ENCODE measurements at places on chromosomes 6 and 20.

- no peak for DNase-seq
These were observed 86.3 kb upstream of the CARMIL1 start for GRCh38 chr6:25192590-25193459.

GRCh38 chr20:58077282-58077681 is 151.2 kb downstream of the ANKRD60 start:
- DNase-seq = no peak

DNA sequence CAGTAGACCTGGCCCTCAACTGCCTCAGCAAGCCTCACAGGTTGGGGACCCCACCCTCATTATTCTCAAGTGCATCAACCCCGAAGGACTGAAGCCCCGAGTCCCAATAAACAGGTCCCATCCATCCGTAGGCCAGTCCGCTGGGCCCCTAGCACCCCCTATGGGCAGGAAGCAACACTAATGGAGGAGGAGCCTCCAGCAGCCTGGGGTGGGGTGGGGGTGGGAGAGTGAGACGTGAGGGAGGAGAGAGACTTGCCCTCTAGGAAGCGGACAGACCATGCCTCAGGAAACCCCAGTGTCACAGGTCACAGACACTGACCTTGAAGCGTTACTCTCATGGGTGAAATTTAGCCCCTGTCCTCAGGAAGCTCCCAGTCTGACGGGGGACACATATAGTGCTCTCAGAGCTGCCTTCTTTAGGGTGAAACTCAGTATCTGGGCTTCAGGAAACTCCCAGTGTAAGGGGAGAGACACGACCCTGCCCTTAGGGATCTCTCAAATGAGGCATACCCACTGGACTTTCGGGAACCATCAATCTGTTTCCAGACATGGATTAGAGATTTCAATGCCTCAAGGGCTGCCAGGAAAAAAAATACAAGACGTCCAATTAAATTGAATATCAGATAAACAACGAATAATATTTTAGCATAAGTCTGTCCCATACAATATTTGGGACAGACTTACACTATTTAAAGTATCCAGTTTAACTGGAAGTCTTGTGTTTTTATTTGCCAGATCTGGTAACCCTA is 125.8 kb downstream of the MRPL14 start:
- DNase-seq = peak; percentile 28

DNA sequence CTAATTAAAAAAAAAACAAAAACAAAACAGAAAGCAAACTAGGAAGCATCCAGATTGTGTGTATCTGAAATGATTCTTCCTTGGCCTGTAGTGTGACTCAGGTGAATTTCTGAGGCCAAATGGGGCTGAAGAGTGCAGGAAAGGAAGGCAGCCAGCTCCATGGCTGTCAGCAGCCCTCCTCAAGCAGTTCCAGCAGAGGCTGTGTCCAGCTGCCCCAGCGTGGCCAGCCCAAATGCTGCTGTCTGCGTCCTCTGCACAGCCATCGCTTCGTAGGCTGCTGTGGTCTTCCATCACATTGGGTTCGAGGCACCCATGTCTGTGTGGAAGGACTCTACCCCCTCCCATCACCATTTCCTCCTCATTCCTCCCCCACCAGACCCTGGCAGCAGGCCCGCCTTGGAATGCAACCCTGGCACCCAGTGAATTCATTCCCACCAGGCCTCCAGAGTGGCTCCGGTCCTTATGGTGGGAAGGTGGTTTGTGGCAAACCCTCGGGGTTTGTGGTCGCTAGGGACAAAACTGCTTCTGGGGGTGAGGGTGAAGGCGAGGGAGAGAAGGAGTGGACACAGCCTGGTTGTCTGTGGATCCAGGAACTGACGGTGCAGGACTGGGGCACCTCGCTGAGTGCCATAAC is 81.5 kb downstream of the MYLK4 start:
- no peak for DNase-seq

DNA sequence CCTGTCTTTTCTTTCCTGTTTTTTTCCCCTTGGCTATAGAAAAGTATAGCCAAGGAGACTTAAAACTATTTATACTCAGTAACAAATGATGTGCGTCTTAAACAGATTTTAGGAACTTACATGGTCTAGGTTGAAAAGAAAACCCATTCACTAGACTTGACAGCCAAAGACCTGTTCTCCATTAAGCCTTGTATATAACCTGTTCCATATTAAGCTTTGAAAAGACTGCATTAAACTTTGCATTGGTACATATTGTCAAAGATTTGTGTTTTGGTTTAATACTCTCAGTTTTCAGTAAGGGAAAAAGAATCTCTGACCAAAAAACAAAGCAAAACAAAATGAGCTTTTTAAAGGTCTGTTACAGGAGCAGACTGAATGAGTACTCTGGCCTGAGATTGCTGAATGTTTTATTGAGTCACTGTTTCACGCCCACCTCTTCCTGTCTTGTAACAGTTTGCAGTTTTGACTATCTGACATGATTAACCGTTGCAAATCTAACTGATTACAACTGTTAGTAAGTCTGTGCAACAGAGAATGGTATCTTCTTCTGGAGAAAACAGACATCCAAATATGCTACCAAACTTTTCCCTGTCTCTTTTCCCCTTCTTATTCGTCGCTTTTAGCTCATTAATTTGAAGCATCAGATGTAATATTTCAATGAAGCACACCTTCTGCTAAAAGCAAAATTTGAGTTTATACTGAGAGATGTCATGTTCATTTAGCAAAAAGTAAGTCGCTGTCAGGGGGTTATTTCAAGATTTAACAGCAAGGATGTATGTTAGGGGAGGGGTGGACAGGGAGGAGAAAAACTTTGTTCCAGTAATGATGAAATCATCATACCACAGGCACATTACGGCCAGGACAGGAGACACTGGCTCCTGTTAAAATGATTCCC is 59.1 kb upstream of the SUPT3H start:
- no peak for DNase-seq

DNA sequence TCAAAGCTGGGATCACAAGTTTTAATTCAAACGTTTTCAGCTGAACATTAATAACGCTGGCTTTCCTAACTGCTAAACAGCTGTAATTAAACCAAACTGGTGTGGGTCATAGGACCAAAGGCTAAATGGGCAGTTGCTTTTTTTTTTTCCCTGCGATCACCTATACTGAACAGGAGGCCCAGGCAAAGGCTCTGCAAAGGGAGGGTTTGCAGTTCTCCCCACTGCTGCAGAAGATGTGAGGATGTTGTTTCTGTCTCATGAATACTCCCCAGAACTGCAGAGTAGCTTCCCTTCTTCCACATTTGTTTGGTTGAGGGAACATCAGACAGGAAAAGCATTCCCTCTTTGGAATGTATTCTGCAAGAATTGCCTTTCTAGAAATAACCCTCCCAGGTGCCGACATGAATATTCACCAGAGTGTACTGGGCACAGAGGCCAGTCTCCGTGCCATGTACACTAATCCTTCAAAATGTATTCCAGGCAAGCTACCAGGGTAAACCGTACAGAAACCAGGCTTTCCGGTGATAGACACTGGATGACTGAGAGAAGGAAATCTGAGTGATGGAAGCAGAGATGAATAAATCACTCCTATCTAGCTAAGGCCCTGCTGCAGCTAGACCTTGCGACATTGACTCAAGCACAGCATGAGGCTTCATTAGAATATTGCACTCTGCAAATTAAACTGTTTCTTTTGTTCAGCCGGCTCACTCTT is 370.1 kb downstream of the BTBD9 start:
- DNase-seq = no peak

DNA sequence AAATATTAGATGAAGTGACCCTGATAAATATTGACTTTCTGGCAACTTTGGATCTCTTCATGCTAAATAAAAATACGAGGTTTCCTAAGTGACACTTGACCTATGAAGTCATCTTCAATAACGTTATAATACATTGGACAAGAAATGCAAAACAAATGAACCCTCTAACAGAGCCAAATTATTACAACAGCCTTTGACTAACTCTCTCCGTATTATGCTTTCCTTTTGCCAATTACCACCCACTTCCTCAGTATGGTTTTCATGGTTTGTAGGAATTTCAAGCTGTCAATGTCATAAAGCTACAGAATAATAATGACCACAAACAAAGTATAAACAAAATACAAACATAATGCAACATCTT is 210.5 kb downstream of the MOXD1 start:
- no peak for DNase-seq

- no peak for DNase-seq
These were observed 394.4 kb downstream of the CDH26 start for GRCh38 chr20:60352596-60352995.

DNA sequence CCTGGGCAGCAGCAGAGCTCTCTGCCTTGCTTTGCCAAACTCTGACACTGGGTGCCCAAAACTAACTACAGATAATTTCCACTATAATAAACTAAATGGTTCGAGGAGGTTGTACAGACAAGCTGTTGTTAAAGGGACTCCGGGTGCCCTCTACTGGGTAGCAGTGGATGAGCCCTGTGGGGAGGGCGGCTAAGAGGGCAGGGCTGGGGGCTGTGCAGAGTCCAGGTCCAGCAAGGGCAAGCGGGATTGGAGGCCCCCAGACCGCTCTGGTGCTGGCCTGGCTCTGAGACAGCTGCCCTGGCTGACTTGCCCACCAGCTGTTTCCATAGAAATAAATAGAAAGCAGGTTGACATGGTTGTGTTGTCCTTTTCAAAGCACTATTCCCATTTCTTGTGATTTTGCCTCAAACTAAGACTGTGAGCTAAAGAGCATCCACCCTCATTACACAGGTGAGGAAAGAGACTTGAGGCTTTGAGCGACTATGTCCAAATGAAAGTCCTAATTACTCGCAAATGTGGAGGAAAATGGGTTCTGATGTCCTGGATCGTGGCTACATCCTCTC is 167.6 kb upstream of the CST7 start:
- no peak for DNase-seq

All from NCI-H2107 (cell line).